ENCODE measurements at places on chromosomes 5 and 9.

GRCh38 chr5:133347039-133347438 lies 265.3 kb downstream of the FSTL4 start:
- DNase-seq, result no peak

- no peak for DNase-seq
Measured at GRCh38 chr5:149302641-149303040, 31.0 kb downstream of the AFAP1L1 start.

DNA sequence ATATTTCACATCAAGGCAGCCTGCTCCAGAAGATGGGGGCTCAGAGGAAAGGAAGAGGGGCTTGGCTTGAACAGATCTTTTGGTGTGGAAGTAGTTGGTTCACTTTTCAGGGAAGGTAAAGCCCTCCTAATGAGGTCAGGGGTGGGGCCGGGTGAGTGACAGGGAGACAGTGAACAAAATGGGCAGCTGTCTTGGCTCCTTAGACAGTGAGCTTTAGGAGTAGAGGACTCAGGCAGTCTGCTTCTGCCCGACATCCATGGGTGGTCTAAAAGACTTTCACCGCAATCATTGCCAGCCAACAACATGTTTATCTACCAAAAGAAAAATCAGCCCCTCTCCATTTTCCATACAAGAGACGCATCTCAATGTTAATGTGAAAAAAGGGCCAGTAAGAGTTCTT lies 241.0 kb downstream of the EBF1 start:
- DNase-seq, result no peak

DNA sequence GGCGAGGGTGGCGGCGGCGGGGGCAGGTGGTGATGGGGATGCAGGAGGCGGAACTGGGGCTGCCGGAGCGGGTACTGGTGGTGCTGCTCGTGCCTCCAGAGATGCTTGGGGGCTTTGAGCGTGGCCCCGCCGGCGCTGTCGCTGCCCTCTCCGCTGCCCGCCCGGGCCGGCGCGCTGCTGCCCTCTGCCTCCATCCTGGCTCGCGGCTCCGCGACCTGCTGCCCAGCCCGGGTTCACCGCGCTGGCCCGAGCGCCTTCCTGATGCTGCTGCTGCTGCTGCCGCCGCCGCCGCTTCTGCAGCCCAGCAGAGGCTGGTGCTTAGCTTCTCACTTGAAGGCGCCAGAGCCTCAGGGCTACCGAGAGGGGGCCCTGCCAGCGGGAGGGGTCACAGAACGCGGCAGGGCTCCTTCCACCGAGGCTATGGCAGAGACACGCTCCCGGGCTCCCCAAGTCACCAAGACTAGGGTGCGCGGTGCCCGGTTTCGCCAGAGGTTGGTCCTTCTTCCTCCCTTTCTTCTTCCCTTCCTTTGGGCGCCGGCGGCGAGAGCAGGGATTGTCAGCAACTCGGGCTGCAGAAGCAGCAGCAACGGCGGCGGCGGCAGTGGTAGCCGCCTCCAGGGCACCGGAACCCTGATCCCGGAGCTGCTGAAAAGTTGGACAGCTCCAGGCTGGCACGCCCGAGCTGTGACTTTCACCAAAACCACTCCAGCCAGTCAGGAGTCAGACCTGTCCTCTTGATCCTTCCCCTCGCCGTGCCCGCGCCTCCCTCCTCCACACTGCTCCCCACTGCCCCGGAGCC lies at the start of gene PDE4D:
Gene PDE4D (minus strand): TSS at position 298 of the 799 bp plus-strand sequence.
- DNase-seq, result no peak

DNA sequence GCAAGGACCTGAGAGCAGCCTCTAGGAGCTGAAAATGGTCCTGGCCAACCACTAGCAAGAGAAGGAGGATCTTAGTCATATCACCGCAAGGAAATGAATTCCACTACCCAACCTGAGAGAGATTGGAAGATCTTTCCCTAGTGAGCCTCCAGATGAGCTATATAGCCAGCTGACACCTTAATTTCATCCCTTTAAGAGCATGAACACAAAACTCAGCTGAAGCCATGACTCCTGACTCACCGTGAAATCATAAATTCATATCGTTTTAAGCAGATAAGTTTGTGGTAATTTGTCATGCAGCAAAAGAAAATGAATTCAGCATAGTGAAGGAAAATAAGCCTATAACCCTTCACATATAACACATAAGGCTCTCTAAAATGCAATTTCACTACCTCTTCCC lies 23.5 kb downstream of the MAPKAP1 start:
- no peak for DNase-seq

- DNase-seq, result no peak
Measured at GRCh38 chr5:124743602-124744169, 2.8 kb downstream of the ZNF608 start.

GRCh38 chr5:140594169-140594568 lies 29.5 kb downstream of the SLC35A4 start:
- DNase-seq, result no peak

DNA sequence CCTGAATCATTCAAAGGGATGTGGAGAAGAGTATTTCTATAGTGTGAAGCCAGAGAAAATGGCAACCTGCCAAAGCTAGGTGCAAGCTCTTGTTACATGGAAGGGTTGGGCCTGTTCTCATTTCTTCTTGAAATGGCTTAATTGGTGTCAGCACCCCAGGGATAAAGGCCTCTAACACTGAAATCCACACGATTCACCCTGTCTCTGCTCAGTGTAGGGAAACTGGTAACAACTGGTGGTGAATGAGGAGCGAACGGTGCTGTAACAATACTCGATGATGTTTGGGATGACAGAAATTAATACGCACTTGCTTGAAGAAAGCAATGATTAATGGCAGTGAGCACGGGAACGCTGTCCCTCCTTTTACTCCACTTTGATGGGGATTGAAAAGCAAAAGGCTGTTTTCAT lies 16.2 kb downstream of the PBX3 start:
- no peak for DNase-seq
